ENCODE measurements at places on chromosomes 4 and X.

GRCh38 chrX:137575596-137576255 is 9.8 kb downstream of the ZIC3 start:
- no peak for DNase-seq

GRCh38 chr4:53055274-53055673 is 193.2 kb downstream of the RASL11B start:
- no peak for DNase-seq

DNA sequence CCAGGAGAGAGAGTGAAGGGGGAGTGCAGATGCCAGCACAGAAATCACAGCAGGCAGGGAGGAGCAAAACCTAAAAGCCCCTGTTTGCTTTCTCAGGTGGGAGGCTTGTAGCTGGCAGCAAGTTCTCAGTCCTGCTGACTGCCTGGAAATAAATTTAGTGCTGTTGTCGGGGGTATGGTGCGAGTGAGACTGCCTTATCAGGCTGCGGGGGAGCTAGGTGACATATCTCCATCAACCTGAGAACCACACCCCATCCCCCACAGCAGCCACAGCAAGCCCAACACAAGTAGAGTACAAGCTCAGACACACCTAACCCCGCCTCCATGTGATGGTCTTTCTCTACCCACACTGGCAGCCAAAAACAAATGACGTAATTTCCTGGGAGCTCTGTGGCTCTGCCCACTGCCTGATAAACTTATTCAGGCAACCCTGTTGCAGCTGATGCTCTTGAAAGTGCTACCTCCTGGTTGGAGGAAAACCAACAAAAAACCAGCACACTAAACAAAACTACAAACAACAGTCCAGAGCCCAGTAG is 953.4 kb upstream of the NDST4 start:
- no peak for DNase-seq

GRCh38 chrX:79096145-79096556 is 48.3 kb upstream of the GPR174 start:
- peak; percentile 17 for DNase-seq

DNA sequence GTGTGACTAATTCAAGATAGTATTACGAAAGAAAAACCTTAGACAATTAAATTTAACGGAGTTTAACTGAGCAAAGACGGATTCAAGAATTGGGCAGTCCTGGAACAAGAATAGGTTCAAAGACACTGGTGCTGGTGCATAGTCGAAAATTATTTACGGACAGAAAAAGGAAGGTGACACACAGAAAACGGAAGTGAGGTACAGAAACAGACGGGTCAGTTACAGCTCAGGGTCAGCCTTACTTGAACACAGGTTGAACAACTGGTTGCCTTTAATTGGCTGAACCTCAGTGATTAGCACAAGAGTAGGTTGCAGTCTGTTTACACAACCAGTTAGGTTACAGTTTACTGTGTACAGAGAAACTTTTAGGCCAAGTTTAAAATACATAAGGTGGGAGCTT is 31.5 kb downstream of the KLHL8 start:
- DNase-seq, result no peak

DNA sequence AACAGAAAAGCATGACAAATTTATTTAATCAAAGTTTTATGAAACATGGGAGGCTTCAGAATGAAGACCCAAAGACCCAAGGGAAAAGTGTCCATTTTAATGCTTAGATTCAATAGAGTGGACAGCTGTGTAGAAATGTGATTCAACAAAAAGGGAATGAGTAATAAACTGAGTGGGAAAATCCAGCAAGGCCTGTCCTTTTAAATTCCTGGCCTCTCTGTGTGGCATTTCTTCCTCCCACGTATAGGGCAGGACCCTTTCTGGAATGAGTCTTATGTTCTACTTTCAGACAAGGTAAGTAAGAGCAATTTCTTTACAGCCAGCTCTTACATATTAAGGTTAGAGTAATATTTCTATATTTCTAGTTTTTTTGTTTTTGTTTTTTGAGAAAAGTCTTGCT is 14.5 kb downstream of the AASDH start:
- no peak for DNase-seq

- DNase-seq, result no peak
Observed at GRCh38 chr4:105400901-105401677, 72.8 kb downstream of the PPA2 start.

DNA sequence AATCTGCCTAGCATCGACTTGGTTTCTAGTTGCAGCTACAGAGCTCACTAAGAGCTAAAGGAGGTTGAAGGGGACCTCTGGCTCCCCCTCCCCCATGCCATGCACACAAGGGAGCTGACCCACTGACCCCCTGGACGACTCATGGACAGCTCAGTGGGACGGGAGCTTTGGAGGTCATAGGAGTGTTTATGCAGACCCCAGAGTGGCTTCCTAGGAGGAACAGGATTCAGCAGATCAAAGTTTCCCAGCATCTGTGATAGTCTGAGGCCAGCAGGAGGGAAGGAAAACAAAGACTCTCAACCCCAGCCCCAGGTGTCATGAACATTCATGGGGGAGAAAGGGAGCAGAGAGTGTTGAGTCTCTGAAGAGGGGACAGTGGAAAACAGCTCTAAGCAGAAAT is 104.4 kb downstream of the ARSF start:
- no peak for DNase-seq

GRCh38 chrX:13250826-13251580 is 68.8 kb downstream of the ATXN3L start:
- no peak for DNase-seq

GRCh38 chr4:190020790-190021717 is 6.0 kb downstream of the FRG2 start:
- no peak for DNase-seq

DNA sequence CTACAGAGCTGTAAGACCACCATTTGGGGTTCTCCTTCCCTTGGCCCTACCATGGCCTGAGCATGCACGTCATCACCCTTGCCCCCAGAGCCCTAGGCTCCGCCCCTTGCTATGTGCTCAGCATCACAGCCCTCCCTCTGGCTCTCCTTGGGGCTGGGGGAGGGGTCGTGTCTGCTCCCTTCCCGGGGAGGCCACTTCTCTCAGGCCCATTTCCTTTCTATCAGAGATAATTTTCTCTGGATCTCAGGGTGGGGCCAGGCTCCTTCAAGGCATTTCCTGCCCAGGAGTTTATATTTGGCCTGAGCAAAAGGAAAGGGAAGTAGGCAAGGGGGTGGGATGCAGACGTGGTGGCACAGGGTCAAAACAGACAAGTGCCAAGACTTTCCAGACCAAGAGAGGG is 55.9 kb downstream of the STARD8 start:
- no peak for DNase-seq

GRCh38 chr4:129345609-129346008 is 249.7 kb downstream of the C4orf33 start:
- DNase-seq, result no peak

DNA sequence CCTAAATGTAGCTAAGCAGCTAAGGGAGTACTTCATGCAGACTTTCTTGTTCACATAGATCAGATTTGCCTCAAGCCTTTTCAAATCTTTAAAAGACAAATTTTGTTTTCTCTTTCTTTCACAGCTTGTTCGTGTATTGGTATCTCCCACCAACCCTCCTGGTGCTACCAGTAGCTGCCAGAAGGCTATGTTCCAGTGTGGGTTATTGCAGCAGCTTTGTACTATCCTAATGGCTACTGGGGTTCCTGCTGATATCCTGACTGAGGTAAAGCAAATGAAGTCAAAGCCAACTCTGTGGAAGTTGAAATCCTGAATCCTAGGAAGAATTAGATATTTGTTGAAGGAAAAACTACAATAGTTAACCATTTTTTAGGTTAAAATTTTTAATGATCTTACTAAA is 62.6 kb downstream of the USO1 start:
- DNase-seq, result no peak

DNA sequence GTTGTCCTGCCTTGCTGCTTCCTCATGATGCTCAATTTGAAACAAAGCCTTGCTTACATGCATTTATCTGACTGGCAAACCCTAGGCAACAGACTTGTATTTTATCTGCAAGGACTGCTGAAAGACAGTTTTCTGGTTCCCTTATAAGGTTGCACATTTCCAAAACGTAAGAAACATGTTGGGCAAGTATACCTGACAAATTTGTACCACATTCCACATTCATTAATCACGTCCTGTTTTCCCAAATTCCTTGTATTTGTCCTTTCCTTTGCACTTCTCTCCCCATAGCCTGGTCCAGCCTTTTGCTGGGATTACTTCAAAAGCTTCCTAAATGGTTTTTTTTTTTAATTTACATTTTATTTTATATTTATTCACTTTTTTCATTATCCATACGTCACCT is 310.1 kb downstream of the PPP3CA start:
- DNase-seq, result no peak

GRCh38 chrX:48936429-48937053 is 17.7 kb upstream of the PIM2 start:
- DNase-seq, result no peak

GRCh38 chr4:159035570-159035969 is 67.3 kb upstream of the RAPGEF2 start:
- DNase-seq, result no peak

GRCh38 chr4:141216002-141216761 is 4.5 kb upstream of the ZNF330 start:
- no peak for DNase-seq

GRCh38 chr4:36038491-36038890 is 205.8 kb downstream of the ARAP2 start:
- no peak for DNase-seq

- no peak for DNase-seq
Observed at GRCh38 chrX:132118358-132118757, 9.5 kb downstream of the FRMD7 start.

DNA sequence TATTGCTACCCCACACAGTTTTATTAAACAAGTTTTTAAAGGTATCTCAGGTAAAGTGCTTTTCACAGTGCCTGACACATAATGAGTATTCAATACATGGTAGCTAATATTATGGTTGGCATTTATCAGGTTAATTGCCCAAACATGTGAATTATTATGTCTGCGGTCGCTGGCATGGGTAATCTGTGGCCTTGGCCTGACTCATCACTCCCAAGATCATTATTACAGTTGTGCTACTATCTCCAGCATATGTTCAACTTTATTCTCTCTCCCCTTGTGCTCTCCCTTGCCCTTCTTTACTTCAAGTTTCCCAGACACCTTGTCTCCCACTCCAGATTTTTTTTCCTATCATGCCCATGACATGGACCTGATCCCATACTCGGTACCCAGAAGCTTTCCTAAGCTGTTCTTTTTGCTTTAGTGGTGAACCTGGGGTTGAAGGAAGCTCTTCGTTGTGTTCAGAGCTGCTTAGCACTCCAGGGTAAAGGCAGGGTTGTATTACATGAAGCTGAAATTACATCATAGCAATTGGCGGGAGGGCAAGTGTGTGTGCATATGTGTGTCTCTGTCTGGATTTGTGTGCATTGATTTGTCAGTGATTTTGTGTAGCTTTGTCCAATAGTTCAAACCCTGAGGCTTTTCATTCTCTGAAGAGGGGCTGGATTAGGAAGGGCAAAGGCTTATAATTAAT is 176.5 kb upstream of the NRK start:
- DNase-seq, result no peak
